ENCODE measurements at places on chromosomes 5 and 9.

DNA sequence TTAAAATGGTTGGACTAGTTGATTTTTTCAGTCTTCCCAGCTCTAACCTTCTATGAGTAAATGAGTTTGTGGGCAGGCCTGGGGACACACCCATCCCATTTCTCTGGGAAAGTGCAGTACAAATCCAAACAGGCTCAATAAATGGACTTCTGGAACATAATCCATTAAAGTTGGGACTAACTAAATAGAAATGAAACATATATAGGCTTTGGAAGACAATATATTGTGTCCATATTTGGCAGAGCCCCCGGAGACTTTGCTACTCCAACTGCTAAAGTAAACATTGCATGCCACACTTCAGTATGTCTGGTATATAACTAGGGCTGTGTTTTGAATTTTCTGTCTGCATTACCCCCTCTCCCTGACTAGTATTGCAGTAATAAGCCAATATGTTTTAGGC lies 191.4 kb upstream of the DAB2 start:
- DNase-seq, result no peak

- no peak for DNase-seq
These were observed 153.1 kb downstream of the TTC39B start for GRCh38 chr9:15153961-15154360.

GRCh38 chr9:130732136-130732535 lies 38.6 kb downstream of the EXOSC2 start:
- no peak for DNase-seq

DNA sequence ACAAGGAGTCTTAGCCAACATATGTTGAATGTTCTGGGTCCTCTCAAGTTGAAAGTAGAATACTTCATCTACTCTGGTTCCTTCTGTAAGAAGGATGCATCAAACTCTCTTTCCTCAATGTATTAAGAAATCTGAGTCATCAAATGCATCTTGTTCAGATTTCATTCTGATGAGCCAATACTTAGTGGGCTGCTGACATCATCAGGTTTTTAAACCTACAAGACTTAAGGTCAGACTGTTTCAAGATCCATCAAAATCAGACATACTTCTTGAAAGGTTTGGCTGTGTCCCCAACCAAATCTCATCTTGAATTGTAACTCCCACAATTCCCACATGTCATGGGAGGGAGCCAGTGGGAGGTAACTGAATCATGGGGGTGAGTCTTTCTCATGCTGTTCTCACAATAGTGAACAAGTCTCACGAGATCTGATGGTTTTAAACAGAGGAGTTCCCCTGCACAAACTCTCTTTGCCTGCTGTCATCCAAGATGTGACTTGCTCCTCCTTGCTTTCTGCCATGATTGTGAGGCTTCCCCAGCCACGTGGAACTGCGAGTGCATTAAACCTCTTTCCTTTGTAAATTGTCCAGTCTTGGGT lies 168.8 kb downstream of the RAPGEF6 start:
- no peak for DNase-seq

- DNase-seq, result no peak
These were observed 23.1 kb downstream of the ADGRD2 start for GRCh38 chr9:124473310-124473709.

DNA sequence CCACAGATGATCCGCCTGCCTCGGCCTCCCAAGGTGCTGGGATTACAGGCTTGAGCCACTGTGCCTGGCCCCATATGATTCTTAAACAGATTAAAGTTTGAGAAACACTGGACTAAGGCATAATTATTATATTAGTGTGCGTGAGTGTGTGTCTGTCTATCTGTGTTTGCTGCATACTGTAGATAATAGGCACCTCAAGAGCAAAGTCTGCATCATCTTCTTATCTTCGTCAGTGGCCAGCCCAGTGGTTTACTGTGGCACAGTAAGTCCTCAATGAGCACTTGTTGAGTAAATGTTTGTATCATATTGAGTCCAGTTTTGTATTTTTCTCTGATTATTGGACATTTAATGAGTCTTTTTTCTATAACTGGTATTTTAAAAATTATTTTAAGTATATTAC lies 81.7 kb downstream of the ITGA1 start:
- no peak for DNase-seq

DNA sequence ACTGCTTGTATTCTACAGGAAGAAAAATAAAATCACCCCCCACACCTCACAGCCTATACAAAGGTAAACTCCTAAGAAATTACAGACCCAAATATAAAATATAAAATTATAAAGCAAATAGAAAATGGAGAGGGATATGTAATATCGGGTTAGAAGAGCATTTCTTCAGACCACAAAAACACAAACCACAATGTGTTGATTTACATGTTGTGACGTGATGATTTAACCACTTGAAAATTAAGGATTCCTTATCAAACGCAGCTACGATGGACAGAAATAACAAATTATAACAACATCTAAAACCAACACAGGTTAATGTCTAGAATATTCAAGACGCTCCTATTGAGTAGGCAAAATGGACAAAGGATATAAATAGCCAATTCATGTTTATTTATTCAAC lies 26.3 kb downstream of the SSBP2 start:
- DNase-seq, result no peak

DNA sequence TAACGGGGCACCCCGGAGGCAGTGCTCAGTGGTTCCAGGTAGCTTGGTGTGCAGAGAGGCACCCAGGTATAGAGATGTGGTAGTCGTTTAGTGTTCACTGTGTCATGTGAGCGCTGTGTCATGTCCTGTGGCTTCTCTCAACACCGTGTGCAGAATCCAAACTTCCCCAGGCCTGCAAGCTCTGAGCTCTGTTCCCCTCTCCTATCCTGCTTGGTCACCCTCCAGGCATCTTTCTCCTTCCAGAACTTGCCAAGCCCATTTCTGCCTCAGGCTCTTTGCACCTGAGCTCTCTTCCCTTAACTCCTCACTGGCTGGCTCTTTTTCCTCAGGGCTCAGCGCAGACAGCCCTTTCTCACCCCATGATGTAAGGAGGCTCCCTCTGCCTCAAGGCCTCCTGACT lies 64.8 kb downstream of the CARTPT start:
- no peak for DNase-seq

DNA sequence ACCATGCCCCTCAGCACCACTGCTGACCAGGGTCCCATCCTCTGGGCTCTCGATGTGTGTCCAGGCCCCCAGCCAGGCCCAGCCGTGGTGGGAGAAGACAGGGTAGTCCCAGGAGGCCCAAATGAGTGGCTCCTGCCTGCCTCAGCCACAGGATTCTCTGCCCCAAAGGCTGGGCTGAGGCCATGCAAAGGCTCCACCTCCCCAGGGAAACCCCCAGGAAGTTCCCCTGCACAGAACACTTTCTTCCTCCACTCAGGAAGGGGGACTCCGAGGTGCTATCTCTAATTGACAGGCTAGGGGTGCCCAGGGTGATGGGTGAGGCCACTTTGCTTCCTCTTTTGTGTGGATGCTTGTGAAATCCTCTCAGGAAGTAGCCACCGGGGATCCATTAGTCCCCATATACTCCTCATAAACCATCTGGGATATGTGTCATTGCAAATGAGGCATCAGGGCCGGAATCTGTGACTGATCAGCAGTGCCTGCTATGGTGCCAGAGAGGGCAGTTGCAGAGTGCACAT lies 23.1 kb upstream of the TDRD7 start:
- DNase-seq, result peak; percentile 29

DNA sequence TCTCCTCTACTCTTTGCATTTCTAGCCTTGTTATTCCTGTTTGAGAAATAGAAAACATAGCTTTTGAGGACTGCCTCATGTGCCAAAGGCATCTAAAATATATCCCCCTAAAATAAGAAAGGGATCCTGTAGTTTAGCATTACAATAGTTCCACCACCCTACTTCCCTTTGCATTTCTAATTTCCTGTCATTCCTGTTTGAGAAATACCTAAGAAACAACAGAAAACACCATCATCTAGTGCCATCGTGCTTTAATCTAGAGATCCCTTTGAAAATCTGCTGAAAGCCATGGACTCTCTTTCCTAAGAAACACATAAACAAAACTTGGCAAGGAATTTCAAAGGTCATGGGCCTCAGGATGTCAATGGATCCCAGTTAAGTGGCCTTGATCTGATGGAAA lies 7.5 kb downstream of the CLK4 start:
- DNase-seq, result no peak

GRCh38 chr5:124949862-124950261 lies 203.4 kb upstream of the ZNF608 start:
- DNase-seq, result no peak

GRCh38 chr5:138611678-138612218 lies 36.5 kb upstream of the HSPA9 start:
- no peak for DNase-seq

- no peak for DNase-seq
These were observed 63.6 kb downstream of the CSNK1A1 start for GRCh38 chr5:149487672-149488071.

GRCh38 chr5:143705381-143705780 lies 106.6 kb upstream of the HMHB1 start:
- DNase-seq, result no peak

GRCh38 chr5:113218200-113218599 lies 216.6 kb downstream of the TSSK1B start:
- DNase-seq, result no peak

- no peak for DNase-seq
These were observed 19.1 kb downstream of the SH3GL2 start for GRCh38 chr9:17597977-17598376.
